CD4-positive, CD25-positive, alpha-beta regulatory T cell (primary cell): ENCODE measurements at places on chromosomes 2 and 18.

DNA sequence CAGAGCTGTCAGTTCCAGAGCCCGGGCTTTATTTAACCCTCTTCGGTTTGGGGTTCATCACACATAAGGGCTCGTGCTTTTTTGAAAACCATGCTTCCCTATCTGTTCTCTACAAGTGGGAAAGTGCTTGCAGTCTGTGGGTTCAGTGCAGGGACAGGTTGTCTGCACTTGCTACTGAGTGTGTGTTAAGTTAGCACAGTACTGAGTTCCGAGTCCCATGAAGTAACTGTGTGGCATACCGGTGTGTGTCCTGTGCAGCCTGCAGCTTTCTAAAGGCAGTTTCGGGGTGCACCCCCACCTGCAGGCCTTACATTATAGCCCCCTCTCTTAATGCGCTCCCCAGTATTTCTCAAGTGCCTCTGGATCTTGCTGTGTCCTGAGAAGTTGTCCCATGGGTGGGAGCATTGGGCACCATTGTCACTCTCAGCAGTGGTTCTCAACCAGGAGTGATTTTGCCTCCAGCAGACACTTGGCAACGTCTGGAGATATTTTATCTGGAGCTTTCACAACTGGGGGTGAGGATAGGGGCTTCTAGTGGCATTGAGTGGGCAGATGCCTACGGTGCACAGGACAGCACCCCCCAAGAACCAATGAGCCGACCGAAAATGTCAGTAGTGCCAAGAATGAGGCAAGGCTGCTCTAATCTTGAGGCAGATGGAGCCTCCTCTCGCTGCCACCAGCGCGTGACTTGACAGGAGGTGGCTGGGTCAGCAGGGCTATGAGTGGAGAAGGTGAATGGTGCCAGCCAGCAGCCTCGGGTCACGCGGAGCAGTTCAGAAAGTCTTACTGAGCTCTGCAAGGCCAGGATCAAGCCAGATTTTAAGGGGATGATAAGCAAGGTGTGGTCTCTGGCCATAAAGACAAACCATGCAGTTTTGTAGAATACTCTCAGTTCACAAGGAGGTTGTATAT lies 152.2 kb downstream of the SMAD7 start:
- no peak for DNase-seq
- no peaks in the 10 kb centered on the region for H3K36me3 ChIP-seq
- H3K4me1 ChIP-seq = peaks cover 11% of the 10 kb centered on the region
- no peak overlapping the region for H3K4me3 ChIP-seq
- H3K27ac ChIP-seq = no peak overlapping the region
- H3K27me3 ChIP-seq = no peaks in the 10 kb centered on the region

- DNase-seq = no peak
- no peaks in the 10 kb centered on the region for H3K4me1 ChIP-seq
- no peaks in the 10 kb centered on the region for H3K36me3 ChIP-seq
- no peaks in the 10 kb centered on the region for H3K27me3 ChIP-seq
- H3K27ac ChIP-seq = no peak overlapping the region
Observed at GRCh38 chr2:167581961-167582574, 665.3 kb downstream of the STK39 start.

DNA sequence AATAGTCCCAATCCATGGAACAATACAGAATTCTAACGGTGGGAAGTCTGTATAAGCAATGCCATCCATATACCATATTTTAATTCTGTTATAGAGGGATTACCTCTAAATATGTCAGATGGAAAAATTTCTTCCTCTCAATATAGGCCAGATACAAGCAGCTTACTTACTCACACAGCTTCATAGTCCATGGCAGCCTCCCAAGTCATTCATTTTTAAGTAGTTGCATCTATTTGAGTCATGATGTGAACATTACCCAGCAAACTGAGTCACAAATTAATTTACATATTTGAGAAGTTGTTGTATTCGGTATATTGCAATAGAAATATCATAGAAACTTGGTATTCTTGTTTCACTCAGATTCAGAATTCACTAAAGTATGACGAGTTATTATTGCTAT lies 20.3 kb downstream of the TBR1 start:
- peaks cover 54% of the 10 kb centered on the region for H3K27me3 ChIP-seq
- H3K36me3 ChIP-seq = no peaks in the 10 kb centered on the region
- no peak for DNase-seq

- no peaks in the 10 kb centered on the region for H3K4me1 ChIP-seq
- no peak overlapping the region for H3K4me3 ChIP-seq
- DNase-seq = no peak
- no peak overlapping the region for H3K27ac ChIP-seq
- H3K27me3 ChIP-seq = no peaks in the 10 kb centered on the region
Observed at GRCh38 chr2:53403792-53404413, 363.7 kb upstream of the CHAC2 start.

DNA sequence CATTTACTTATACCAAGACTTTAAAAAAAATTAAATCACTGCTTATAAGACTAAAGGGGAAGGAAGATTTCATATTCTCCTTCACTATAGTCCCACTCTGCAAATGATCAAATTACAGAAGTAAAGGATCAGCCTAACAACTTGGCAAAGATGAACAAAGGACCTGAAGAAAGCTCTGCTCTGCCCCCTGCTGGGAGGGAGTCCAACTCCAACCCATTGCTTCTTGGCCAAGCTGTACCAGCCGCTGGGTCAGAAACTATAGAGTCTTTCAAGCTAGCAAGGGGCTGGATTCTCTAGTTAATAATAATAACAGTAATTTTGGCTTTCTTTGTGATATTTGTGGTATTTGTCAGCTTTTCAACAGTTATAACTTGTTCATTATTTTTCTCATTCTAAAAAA lies 927.0 kb upstream of the CRIM1 start:
- no peaks in the 10 kb centered on the region for H3K4me1 ChIP-seq
- H3K4me3 ChIP-seq = no peak overlapping the region
- no peaks in the 10 kb centered on the region for H3K36me3 ChIP-seq
- H3K27ac ChIP-seq = no peak overlapping the region

DNA sequence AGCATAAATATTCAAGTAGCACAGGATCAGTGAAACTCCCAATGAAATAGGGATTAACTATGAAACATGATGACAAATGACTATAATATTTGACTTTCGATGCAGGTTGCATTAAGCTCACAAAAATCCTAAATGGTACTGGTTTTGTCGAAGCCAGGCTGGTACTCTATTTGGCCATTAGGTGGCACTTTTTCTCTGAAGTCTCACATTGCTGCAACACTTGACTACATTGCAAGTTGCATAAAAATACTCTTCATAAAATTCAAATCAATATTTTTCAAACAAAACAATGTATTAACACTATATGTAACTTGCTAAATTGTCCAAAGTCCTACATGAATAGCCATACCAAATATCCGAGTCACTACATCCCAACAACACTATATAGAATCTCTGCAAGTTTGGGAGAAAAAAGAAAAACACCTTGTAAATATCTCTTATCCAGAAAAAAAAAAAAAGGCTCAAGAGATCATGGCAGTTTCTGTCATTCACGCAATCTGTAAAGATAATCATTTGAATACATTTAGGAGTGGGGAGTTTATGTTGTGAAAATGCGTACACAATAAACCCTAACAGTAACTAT lies 9.5 kb downstream of the RTTN start:
- no peaks in the 10 kb centered on the region for H3K27me3 ChIP-seq
- no peak overlapping the region for H3K4me3 ChIP-seq
- peaks cover 9% of the 10 kb centered on the region for H3K4me1 ChIP-seq
- DNase-seq = peak; percentile 63

DNA sequence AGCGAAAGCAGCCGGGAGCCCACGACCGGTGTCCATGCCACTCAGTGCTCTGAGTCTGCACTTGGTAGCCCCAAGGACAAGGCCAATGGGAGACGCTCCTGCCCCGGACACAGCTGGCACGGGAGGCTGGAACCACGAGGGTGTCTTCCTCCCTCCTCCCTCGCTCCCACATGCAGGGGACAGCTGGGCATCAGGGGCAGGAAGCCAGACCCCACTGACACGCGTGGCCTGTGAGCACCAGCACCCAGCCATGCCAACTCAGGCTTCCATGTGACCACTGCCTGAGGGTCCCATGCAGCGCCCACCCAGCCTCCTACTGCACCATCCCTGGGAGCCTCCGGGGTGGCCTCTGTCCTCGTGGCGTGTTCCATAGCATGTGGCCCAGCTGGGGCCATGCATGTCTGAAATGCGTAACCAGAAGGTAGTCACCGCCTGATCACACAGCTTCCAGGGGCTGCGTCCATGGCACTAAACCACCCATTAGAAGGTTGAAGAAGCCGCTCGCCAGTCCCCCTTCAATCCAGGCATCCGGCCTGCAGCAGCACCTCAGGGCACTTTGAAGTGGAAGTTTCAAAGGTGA lies 323.2 kb upstream of the SALL3 start:
- no peaks in the 10 kb centered on the region for H3K36me3 ChIP-seq
- no peak overlapping the region for H3K27ac ChIP-seq
- H3K27me3 ChIP-seq = no peaks in the 10 kb centered on the region
- no peak overlapping the region for H3K4me3 ChIP-seq
- no peaks in the 10 kb centered on the region for H3K4me1 ChIP-seq

GRCh38 chr18:395456-396250 lies 104.8 kb downstream of the COLEC12 start:
- no peaks in the 10 kb centered on the region for H3K4me1 ChIP-seq
- no peaks in the 10 kb centered on the region for H3K27me3 ChIP-seq
- H3K36me3 ChIP-seq = no peaks in the 10 kb centered on the region
- H3K27ac ChIP-seq = no peak overlapping the region
- no peak overlapping the region for H3K4me3 ChIP-seq

DNA sequence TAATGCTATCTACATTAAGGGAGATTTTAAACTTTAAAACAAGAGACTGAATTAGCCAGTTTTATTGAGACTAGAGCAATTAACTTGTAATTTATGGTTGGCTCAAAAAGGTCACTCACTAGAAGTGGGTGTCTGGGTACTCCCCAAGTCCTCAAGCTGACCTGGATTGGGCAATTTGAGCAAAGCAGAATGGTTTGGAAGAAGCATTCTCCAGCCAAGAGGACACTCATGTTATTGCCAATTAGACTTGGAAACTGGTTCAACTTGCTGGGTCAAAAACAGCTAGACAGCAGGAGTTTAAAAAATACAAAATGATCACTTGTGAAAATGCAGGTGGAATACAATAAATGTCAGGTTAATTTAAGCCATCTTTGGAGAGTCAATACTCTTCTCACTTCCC lies 29.5 kb upstream of the MYO1B start:
- no peak overlapping the region for H3K27ac ChIP-seq
- H3K36me3 ChIP-seq = no peaks in the 10 kb centered on the region
- H3K4me3 ChIP-seq = no peak overlapping the region
- peaks cover 12% of the 10 kb centered on the region for H3K27me3 ChIP-seq

DNA sequence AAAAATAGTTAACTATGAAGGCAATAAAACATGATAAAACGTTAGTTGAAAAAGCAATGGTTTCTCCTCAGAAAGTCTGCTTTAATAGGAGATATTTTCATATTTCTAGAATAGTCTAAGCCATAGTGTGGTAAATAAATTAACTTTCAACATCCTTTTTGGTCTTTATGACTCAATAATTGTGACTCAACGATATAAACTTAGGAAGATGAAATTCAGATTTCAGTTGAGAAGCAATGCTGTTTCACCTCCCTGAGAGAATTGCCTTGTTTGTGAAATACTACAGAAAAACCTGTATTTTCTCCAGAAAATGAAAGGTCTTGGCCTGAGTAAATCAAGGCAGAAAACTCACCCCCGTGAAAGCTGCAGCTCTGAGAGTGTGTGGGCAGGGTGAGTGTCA lies 166.9 kb downstream of the ETAA1 start:
- H3K27me3 ChIP-seq = no peaks in the 10 kb centered on the region
- no peaks in the 10 kb centered on the region for H3K4me1 ChIP-seq
- no peak overlapping the region for H3K27ac ChIP-seq
- no peak for DNase-seq

DNA sequence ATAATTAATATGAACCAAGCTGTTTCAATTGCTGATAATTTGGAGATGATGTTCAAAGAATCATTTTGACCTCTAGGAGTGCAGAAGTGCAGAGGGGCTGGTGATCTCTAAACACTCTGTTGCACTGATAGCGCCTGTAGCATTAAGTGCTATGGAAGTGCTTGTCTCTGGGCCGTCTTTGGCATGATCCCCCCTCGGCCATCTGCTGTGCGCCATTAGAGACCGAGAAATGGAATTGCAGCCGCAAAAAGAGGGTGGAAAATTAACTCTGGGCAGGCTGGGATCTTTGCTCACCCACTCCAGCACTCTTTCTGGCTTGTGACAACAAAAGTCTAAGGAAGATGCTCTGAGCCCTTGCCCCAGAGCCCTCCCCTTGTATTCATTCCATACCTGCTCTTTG lies 23.4 kb downstream of the AKAIN1 start:
- no peaks in the 10 kb centered on the region for H3K36me3 ChIP-seq
- H3K27ac ChIP-seq = no peak overlapping the region
- DNase-seq = no peak
- no peaks in the 10 kb centered on the region for H3K27me3 ChIP-seq

GRCh38 chr2:3001615-3002560 lies 375.7 kb downstream of the EIPR1 start:
- no peaks in the 10 kb centered on the region for H3K4me1 ChIP-seq
- no peak for DNase-seq
- no peak overlapping the region for H3K4me3 ChIP-seq
- H3K27me3 ChIP-seq = peaks cover 2% of the 10 kb centered on the region
- H3K36me3 ChIP-seq = no peaks in the 10 kb centered on the region

GRCh38 chr2:138329591-138329990 lies 172.0 kb upstream of the SPOPL start:
- DNase-seq = no peak
- no peaks in the 10 kb centered on the region for H3K4me1 ChIP-seq
- H3K4me3 ChIP-seq = no peak overlapping the region
- H3K27me3 ChIP-seq = no peaks in the 10 kb centered on the region

- DNase-seq = peak; percentile 89
- peak overlapping the region; percentile 100 for H3K4me3 ChIP-seq
- no peaks in the 10 kb centered on the region for H3K27me3 ChIP-seq
- H3K4me1 ChIP-seq = peaks cover 55% of the 10 kb centered on the region
- peaks cover 17% of the 10 kb centered on the region for H3K36me3 ChIP-seq
Observed at GRCh38 chr2:196170213-196170605, 1.2 kb downstream of the STK17B start.

- H3K4me3 ChIP-seq = no peak overlapping the region
- no peaks in the 10 kb centered on the region for H3K36me3 ChIP-seq
- no peaks in the 10 kb centered on the region for H3K27me3 ChIP-seq
- no peak for DNase-seq
Observed at GRCh38 chr18:5031216-5031615, 165.8 kb downstream of the AKAIN1 start.

- no peak for DNase-seq
- H3K4me3 ChIP-seq = no peak overlapping the region
- no peak overlapping the region for H3K27ac ChIP-seq
- H3K27me3 ChIP-seq = peaks cover 8% of the 10 kb centered on the region
- H3K36me3 ChIP-seq = no peaks in the 10 kb centered on the region
Observed at GRCh38 chr2:100301881-100302584, 20.3 kb downstream of the LONRF2 start.

DNA sequence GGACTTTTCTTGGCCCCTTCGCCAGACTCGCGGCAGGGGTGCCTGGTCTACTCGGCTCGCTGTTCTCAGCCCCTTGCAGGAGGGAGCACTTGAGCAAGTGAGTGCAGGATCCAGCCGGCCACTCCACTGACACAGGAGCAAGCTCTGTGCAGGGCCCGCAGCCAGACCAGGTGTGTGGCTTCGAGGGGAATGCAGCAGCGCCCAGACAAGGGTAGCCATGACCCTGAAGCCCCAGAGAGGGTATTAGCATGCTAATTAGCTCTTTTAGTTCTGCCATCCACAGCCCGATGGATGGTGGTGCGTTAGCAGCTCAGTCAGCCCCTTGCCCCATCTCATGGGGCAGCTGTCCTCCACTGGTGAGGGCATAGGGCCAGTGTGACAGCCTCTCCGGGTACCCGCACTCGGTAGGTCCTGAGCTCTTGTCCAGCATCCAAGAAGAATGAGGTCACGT lies 103.2 kb upstream of the HS6ST1 start:
- no peaks in the 10 kb centered on the region for H3K4me1 ChIP-seq
- H3K27me3 ChIP-seq = no peaks in the 10 kb centered on the region
- DNase-seq = no peak
- no peaks in the 10 kb centered on the region for H3K36me3 ChIP-seq
- no peak overlapping the region for H3K27ac ChIP-seq
